Fibroblast of skin of left quadriceps (primary cell): ENCODE measurements at places on chromosomes 13 and 19.
A peak's percentile ranks its signal among the peaks of the same experiment; 100 is the strongest.

DNA sequence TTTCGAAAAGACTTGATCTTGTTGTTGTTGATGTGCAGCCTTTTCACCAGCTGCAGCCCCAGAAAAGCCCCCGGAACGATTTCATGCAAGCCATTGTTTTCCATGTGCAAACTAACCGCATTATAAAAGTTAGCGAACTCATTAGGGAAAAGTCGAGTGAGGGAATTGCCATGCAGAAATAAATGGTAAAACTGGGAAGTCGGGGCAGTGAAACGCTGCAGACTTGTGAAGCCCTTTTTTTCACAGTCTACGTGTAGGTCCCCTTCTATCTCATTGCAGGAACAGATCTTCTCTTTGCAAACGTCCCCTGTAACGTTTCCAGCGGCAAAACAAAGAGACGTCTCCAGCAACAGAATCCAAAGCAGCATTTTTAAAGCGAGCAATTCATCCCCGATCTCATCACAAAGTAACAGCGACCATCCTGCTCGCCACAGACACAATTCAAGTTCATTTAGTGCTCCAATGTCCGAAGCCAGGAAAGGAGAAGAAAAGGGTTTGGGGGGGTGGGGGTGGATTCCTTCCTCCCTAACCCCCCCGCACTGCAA lies 1.1 kb downstream of the SLITRK1 start:
- DNase-seq = no peak

- no peak for DNase-seq
These were observed 37.9 kb upstream of the ATP11A start for GRCh38 chr13:112651750-112652511.

DNA sequence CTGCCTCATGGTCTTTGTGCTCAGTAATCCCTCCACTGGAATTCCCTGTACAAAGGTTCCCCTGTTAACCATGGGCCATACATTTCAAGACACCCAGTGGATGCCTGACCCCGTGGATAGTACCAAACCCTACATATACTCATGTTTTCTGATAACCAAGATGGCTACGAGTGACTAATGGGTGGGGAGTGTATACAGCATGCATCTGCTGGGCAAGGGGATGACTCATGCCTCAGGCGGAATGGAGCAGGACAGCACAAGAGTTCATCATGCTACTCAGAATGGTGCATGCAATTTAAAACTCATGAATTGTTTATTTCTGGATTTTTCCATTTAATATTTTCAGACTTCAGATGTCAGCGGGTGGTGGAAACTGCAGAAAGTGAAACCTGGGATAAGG lies 13.3 kb upstream of the FGF9 start:
- DNase-seq = no peak

DNA sequence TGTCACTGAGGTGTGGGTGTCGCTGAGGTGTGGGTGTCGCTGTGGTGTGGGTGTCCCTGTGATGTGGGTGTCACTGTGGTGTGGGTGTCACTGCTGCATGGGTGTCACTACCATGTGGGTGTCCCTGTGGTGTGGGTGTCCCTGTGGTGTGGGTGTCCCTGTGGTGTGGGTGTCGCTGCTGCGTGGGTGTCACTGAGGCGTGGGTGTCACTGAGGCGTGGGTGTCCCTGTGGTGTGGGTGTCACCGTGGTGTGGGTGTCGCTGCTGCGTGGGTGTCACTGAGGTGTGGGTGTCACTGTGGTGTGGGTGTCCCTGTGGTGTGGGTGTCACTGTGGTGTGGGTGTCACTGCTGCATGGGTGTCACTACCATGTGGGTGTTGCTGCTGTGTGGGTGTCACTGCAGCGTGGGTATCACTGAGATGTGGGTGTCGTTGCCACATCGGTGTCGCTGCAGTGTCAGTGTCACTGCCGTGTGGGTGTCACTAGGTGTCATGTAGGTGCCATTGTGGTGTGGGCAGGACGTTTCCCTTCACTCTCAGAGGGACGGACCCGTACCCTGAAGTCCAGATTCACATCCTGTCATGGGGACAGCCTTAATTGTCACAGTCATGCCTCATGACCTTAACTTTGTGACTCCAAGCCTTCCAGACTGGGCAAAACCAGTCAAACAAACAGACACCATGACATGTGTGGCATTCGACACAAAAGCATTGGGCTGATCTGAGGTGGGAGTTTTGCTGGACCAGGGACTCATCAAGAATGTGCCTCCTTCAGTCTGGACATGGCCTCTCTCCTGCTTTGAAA lies 12.7 kb upstream of the GAS6 start:
- no peak for DNase-seq

DNA sequence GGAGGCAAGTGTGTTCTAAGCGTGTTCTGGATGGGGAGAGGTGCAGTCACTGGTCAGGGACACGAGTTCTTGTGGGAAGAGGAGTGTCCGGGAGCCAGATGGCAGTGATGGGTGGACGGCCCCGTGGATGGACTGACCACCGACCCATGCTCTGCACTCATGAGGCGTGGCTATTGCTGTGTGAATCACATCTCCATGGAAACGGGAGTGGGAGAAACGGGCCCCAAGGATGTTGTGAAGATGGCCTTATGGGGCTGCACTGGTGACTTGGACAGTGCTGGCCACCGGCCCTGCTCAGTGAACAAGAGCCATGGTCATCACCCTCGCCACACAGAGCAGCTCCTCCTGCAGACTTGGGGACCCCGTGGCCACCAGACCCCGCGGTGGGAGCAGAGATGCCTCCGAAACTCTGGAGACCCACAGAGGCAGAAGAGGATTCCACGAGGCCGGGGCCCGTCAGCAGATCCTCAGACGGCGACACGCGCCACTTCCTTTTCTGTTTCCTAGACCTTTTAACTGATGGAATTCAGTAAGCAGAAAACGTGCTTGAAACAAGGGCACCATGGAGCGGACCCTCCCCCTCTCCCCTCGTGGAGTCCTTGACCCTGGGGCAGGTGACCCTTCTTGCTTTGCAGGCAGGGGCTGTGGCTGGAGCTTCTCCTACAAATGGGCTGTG lies 47.5 kb downstream of the GAS6 start:
- no peak for DNase-seq

- DNase-seq = no peak
These were observed 262.8 kb upstream of the RFC3 start for GRCh38 chr13:33554919-33555791.

- no peak for DNase-seq
These were observed 542 bp downstream of the CACNG7 start for GRCh38 chr19:53909471-53910169.

- peak; percentile 31 for DNase-seq
These were observed 26.5 kb upstream of the LSM14A start for GRCh38 chr19:34145741-34146202.

- DNase-seq = no peak
These were observed 4.5 kb downstream of the ABHD17A start for GRCh38 chr19:1880611-1881392.

DNA sequence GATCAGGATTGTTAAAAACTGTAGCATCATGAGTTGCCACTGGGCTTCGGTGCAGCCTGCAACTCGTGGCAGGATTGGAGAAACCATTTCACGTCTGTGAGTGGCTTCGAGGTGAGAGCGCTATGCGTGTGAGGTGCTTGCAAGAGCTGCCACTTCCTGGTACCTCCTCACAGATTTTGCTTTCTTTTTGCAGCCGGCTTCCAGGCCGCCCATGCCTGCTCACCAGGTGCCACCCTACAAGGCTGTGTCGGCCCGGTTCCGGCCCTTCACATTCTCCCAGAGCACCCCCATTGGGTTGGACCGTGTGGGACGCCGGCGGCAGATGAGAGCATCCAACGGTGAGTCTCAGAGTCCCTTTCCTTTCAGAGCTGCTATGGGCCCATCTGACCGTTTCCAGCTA lies 57.9 kb upstream of the C1QTNF9 start:
- DNase-seq = no peak

DNA sequence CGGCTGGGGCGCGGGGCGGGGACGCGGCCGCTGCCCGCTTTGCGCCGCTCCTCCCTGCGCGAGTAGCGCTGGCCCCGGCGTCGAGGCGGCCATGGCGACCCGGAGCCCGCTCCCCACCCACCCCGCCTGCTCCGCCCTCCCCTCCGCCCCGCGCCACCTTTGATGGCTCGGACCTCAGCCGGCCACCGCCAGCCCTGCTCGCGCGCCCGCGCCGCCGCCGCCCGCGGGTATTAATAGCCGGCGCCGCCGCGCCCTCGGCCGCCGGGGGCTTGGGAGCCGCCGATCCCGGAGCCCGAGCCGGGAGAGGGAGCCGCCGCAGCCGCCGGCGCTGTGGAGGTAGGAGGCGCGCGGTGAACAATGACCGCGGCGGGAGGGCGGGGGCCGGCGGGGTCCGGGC lies 261 bp downstream of the FARP1 start:
- no peak for DNase-seq

DNA sequence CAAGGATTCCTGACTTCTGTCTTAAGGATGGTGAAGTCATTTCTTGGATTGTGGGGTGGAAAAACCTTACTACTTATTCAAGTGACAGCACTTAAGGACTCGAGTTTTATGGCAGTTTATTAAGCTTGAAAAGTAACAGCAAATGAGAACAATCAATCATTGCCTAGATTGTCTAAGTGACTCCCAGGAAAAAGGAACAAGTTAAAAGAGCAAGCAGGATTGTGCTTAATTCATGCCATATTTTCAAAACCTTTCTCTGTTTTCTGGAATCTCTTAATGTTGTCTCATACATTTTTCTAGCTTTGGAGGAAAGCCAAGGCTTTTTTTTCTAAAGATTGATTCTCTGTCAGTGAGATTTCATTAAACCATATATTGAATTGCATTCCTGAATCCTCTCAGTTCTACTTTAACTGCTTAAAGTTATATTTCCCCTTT lies 236.2 kb upstream of the HTR2A start:
- DNase-seq = peak; percentile 71

- DNase-seq = no peak
These were observed 184.9 kb downstream of the TM9SF2 start for GRCh38 chr13:99686157-99686572.

DNA sequence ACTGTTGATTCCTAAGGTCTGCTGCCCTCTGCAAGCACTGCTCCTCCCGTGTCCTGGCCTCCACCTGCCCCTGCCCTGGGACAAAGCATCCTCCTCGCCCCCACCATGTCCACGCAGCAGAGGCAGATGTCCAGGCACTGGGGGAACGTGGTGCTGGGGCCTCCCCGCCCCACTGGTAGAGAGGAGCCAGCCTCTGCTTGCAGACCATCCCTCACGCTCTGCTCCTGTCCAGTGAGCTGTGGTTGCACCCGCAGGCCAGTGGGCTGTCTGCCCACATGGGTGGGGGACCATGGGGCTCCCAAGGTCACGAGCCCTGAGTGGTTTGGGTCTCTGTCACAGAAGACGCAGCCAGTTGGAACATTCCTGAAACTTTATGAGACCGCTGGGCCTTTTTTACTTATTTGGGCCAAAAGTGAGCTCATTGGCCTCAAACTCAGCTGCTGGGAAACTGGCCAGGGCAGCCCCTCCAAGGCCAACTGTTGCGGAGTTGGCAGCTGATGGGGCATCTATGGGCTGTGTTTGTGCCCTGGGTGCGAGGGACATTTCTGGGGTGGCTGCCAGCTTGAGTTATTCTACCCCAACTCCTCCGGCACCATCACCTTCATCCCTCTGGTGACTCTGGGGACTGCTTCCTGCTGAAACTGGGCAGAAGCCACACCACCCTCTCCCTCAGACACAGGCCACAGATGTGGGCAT lies 64.8 kb upstream of the F7 start:
- no peak for DNase-seq

GRCh38 chr13:23608701-23609413 lies 38.6 kb downstream of the TNFRSF19 start:
- no peak for DNase-seq

GRCh38 chr13:75365724-75366173 lies 116.2 kb downstream of the TBC1D4 start:
- peak; percentile 42 for DNase-seq

- no peak for DNase-seq
These were observed 11.4 kb upstream of the LTBP4 start for GRCh38 chr19:40589591-40590429.

DNA sequence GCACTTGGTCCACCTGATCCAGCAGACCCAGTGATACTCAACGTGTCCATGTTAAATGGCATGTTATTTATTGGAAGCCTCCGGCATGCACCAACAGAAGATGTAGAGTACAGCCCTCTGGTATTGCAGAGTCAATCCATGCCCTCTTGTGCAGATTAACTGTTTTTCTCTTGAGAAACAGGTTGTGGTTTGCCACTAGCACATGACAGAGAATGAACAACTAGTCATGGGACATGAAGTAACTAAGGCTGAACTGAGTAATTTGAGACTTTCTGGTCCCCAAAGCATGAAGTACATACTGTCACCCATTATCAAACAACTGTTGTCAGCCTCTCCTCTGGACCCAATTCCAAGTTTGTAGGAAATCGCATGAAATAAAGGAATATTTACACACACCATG lies 3.2 kb downstream of the ZNF562 start:
- no peak for DNase-seq

DNA sequence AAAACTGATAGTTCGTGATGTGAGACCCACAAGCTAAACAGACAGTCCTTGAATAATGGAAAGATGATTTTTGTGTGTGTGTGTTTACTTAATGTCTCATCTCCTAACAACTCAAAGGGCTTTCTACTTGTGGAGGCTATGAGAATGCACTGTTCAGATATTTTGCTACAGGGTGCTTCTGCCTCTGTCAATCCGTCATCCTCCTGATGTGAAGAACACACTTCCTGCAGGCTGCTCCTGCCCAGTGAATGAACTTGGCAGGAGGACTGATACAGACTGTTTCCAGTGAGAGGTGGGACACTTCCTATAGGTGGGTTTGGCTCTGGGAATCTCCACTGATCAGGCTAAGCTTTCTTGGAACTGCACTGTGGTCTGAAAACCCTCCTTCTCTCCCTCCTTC lies 168.4 kb upstream of the STARD13 start:
- DNase-seq = no peak

GRCh38 chr13:99000137-99000536 lies 22.3 kb upstream of the DOCK9 start:
- no peak for DNase-seq

DNA sequence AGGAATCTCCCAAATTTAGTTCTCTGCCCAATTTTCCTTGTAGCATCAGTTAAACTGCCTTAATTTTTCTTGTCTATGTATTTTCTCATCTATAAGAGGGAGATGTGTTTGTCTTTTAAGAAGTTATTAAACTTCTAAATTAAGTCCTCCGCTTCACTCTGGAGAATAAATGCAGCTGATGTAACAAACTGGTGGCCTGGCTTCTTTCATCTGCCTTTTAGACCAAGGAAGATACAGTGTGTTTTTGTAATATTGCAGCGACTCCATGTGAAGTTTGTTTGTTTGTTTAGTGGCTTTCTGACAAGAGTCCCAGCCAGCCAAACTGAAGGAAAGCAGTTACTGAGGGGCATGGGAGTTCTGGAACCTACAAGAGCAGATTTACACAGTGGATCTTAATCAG lies 56.4 kb downstream of the KLF12 start:
- no peak for DNase-seq

- no peak for DNase-seq
These were observed 1124.9 kb downstream of the EFNB2 start for GRCh38 chr13:105410602-105411001.

- DNase-seq = peak; percentile 55
These were observed 97.9 kb downstream of the CCNA1 start for GRCh38 chr13:36530050-36530789.

- no peak for DNase-seq
These were observed 35.3 kb upstream of the NPAS1 start for GRCh38 chr19:46984077-46985010.

GRCh38 chr19:1009041-1009980 lies 9.1 kb downstream of the GRIN3B start:
- no peak for DNase-seq

- DNase-seq = no peak
These were observed 23.2 kb downstream of the ANKRD27 start for GRCh38 chr19:32651729-32652140.
